SK-N-SH (cell line): ENCODE measurements at places on chromosomes 4 and X.

- H3K27ac ChIP-seq, result no peak overlapping the region
- H3K4me1 ChIP-seq, result no peaks in the 10 kb centered on the region; the same call in 1 of the 2 replicates
- no peaks in the 10 kb centered on the region for H3K36me3 ChIP-seq
- no peaks in the 10 kb centered on the region for H3K27me3 ChIP-seq
Observed at GRCh38 chr4:16513876-16514275, 287.6 kb upstream of the TAPT1 start.

DNA sequence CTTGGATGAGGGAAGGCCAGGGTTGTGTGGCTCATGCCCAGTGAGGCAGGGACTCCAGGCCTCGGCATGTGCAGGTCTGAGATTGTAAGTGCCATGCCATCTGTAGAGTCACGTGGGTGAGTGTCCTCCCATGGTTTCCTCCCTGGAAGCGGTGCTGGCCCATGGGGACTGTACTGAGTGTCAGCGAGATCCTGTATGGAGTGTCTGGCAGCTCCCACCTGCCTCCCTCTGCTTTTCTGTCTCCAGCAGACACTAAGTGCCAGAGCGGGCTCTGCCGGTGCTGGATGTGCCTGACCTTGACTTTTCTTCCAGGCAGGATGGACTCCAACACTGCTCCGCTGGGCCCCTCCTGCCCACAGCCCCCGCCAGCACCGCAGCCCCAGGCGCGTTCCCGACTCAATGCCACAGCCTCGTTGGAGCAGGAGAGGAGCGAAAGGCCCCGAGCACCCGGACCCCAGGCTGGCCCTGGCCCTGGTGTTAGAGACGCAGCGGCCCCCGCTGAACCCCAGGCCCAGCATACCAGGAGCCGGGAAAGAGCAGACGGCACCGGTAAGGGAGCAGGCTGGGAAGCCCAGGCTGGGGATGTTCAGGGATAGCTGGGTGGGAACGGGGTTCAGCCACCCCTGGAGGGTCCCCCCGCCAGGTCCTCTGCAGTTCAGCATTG is 7.6 kb downstream of the WFS1 start:
- DNase-seq, result no peak
- H3K4me1 ChIP-seq, result peaks cover 7% of the 10 kb centered on the region; the same call in 1 of the 2 replicates
- H3K4me3 ChIP-seq, result no peak overlapping the region
- H3K36me3 ChIP-seq, result no peaks in the 10 kb centered on the region

- DNase-seq, result no peak
- no peaks in the 10 kb centered on the region for H3K4me1 ChIP-seq
- no peaks in the 10 kb centered on the region; the same call in 1 of the 2 replicates for H3K27me3 ChIP-seq
- no peak overlapping the region for H3K4me3 ChIP-seq
- no peaks in the 10 kb centered on the region for H3K36me3 ChIP-seq
- no peak overlapping the region for H3K27ac ChIP-seq
Observed at GRCh38 chr4:108954880-108955279, 192.0 kb upstream of the ETNPPL start.

DNA sequence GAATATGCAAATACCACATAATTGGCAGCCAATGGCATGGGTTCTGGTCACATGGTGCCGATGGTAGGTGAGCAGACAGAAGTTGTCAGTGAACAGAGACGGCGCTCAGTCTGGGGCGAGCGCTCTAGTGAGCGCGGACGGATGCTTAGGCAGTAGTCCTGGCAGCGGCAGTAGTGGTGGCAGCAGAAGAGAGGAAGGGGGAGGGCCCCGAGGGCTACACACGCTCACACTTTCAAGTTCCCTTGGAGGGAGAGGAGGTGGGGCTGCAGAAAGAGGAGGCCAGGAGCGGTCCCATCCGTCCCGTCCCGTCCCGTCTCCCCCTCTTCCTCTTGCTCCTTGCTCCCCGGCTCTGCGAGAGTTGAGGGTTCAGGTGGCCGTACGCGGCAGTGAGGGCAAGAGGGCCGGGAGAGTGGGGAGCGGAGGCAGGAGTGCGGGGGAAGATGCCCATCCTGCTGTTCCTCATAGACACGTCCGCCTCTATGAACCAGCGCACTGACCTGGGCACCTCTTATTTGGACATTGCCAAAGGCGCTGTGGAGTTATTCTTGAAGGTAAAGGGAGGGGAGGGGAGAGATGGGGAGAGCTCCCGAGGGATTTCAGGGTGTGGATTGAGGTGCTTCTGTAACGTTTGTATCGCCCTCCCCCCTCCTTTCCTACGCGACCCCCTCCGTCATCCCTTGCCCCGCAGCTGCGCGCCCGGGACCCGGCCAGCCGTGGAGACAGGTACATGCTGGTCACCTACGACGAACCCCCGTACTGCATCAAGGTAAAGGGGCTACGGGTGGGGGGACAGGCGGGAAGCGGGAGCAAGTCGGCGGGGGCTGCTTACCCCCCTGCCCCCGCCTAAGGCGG is at the start of gene INTS6L:
Gene INTS6L (plus strand): TSS at position 108 of the 852 bp plus-strand sequence. CDS start 333 bp downstream, at position 441.
- no peaks in the 10 kb centered on the region for H3K27me3 ChIP-seq
- no peaks in the 10 kb centered on the region for H3K4me1 ChIP-seq
- peak; percentile 64 for DNase-seq
- no peaks in the 10 kb centered on the region for H3K36me3 ChIP-seq

GRCh38 chrX:96763608-96764007 is 79.0 kb downstream of the DIAPH2 start:
- no peak overlapping the region for H3K4me3 ChIP-seq
- no peak overlapping the region for H3K27ac ChIP-seq
- no peaks in the 10 kb centered on the region for H3K4me1 ChIP-seq
- DNase-seq, result peak; percentile 4
- H3K27me3 ChIP-seq, result no peaks in the 10 kb centered on the region
- no peaks in the 10 kb centered on the region for H3K36me3 ChIP-seq

- no peak overlapping the region for H3K27ac ChIP-seq
- no peaks in the 10 kb centered on the region for H3K27me3 ChIP-seq
- no peak for DNase-seq
- H3K4me1 ChIP-seq, result no peaks in the 10 kb centered on the region
- H3K36me3 ChIP-seq, result no peaks in the 10 kb centered on the region
Observed at GRCh38 chrX:88170553-88170952, 576.5 kb upstream of the CPXCR1 start.

DNA sequence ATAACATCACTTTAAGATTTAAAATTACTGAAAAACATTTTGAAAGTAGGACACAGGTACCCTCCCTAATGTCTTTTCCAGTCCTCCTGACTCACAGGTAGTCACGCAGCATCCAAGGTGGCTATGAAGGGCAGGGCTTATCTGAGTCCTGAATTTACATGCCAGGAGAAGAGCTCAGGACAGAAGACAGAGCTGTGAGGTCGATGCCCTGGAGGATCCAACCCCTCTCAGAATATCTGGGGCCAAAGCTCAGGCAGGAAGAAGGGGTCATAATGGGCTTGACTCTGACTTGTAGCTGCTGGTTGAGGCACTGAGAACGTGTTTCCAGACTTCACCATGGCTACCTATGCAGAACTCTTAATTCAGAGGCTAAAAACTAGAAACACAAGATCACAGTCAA is 177.5 kb downstream of the AASDH start:
- DNase-seq, result no peak
- no peaks in the 10 kb centered on the region for H3K36me3 ChIP-seq
- H3K27ac ChIP-seq, result no peak overlapping the region
- no peaks in the 10 kb centered on the region for H3K27me3 ChIP-seq

DNA sequence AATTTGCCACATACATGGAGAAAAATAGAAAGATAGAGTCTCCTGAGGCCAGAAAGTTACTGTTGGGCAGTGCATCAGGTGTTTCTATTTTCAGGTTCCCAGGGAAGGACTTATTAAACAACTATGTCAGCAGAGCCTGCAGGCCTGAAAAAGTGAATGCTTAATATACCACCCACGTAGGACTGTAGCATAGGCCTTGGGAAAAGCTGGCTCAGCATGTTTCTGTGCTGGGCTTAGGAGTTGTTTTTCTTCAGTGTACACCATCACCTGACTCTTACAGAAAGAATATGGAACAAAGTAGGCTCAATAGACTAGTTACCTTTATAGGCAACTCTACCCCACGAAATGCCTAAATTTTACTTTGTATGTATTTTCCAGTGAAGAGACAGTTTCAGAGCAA is 1385.9 kb downstream of the FAM133A start:
- H3K4me3 ChIP-seq, result no peak overlapping the region
- DNase-seq, result no peak

GRCh38 chr4:185096032-185096653 is 46.9 kb upstream of the SLC25A4 start:
- no peaks in the 10 kb centered on the region for H3K36me3 ChIP-seq
- no peak overlapping the region for H3K27ac ChIP-seq
- H3K4me1 ChIP-seq, result no peaks in the 10 kb centered on the region
- DNase-seq, result peak; percentile 60

DNA sequence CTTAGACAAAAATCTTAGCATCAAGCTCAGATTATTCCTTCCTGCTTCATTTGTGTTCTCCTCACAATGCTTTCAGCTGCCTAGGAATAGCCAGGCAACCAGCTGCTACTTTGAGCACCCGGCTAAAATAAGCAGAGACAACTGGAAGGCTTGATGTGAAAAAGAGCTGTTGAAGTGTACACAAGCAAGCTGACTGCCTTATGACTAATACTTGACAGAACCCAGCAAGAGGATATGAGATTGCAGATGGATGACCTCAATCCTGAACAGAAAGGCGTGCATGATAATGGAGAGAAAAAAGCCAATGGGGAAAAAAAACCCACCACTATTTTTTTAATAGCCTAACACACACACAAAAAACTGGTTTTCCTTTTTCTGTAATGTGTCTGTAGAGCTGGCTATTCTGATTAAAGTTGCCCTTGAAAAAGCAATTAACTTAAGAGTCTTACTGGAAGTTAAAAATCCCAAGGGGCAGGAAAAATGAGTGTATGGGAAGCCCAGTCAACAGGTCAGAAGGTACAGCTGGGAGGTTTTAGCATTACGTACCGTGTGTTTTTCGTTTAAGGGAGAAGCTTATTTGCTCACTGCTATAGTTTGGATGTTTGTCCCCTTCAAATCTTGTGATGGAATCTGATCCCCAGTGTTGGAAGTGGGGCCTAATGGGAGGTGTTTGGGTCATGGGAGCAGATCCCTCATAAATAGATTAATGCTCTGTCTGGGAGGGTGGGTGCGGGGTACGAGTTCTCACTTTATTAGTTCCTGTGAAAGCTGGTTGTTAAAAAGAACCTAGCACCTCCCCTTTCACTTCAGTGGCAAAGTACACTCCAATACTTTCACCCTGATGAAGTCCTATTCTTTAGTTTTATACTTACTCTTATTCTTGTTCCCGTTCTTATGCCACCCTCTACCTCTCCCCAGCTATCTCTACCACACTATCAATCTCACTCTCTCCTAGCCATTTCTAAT is 37.1 kb upstream of the HERC6 start:
- H3K4me1 ChIP-seq, result no peaks in the 10 kb centered on the region
- no peaks in the 10 kb centered on the region for H3K27me3 ChIP-seq
- no peaks in the 10 kb centered on the region for H3K36me3 ChIP-seq
- H3K27ac ChIP-seq, result no peak overlapping the region
- no peak for DNase-seq

- H3K36me3 ChIP-seq, result no peaks in the 10 kb centered on the region
- no peak overlapping the region for H3K27ac ChIP-seq
- H3K4me3 ChIP-seq, result no peak overlapping the region
- DNase-seq, result no peak
- H3K27me3 ChIP-seq, result peaks cover 11% of the 10 kb centered on the region; the same call in 1 of the 2 replicates
Observed at GRCh38 chrX:18828832-18829404, 121.5 kb downstream of the PPEF1 start.

- no peak overlapping the region for H3K27ac ChIP-seq
- H3K4me3 ChIP-seq, result no peak overlapping the region
- no peaks in the 10 kb centered on the region for H3K4me1 ChIP-seq
- peaks cover 11% of the 10 kb centered on the region; the same call in 1 of the 2 replicates for H3K27me3 ChIP-seq
- DNase-seq, result no peak
Observed at GRCh38 chrX:47562615-47563243, 1.7 kb downstream of the ARAF start.
